Adrenal gland (tissue), 19 donors: ENCODE measurements at places on chromosomes 11 and 22.
A peak's percentile ranks its signal among the peaks of the same experiment; 100 is the strongest.

DNA sequence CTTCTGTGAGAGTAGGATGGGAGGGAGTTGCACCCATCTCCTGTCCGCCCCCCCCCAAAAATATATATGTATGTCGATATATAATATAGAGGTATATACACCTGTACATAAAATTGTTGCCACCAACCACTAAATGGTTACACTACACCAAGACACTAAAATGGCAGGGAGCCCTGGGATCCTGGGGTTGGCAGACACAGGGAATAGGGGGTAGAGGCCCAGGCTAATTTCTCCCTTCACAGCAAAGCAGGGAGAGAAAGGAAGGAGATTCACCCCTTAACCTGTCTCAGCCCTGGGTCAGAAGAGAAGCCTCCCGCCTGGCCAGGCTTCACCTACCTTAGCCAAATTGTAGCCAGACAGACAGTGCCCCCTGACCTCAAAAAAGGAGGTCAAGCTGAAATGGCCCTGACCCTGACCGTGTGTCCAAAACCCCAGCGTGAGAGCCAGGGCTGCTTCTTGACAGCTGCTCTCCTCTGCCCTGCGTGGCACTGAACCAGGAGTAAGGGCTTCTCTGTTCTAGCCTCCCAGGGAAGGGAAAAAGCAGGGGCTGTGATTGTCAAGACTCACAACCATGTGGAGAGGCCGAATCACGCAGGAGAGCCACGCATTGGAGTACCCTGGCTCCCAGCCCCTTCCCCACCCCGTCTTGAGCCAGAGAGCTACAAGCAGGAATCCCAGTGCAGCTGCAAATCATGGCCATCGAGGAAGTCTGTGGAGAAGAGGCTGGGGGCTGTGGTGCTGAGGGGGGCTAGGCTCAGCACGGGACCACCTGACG is 40.5 kb downstream of the SGSM3 start:
- no peak for DNase-seq

GRCh38 chr22:37175414-37176281 is 12.4 kb downstream of the C1QTNF6 start:
- peak; percentile 35 for DNase-seq

- no peak for DNase-seq
Measured at GRCh38 chr11:279966-280705, 1.9 kb downstream of the NLRP6 start.

- no peak for DNase-seq
Measured at GRCh38 chr11:64356498-64357411, 2.2 kb upstream of the RPS6KA4 start.

DNA sequence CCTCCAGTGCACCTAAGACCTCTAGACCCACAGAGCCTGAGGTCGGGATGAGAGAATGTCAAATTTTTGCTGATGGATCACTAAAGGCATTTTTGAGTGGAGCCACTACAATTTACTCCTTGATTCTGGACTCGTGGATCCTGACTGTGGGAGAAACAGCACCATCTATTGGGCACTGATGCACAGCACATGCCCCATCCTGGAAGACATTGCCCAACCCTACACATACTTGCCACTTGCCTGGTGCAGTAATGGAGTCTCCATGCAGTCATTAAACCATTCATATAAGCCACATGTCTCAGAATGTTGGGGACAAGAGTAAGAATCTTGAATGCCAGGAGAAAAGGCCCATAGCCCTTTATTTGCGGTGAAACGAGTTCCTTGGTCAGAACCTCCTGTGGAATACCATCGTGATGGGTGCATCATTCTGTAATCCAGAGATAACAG is 103.9 kb downstream of the GGTLC2 start:
- DNase-seq, result peak; percentile 55

DNA sequence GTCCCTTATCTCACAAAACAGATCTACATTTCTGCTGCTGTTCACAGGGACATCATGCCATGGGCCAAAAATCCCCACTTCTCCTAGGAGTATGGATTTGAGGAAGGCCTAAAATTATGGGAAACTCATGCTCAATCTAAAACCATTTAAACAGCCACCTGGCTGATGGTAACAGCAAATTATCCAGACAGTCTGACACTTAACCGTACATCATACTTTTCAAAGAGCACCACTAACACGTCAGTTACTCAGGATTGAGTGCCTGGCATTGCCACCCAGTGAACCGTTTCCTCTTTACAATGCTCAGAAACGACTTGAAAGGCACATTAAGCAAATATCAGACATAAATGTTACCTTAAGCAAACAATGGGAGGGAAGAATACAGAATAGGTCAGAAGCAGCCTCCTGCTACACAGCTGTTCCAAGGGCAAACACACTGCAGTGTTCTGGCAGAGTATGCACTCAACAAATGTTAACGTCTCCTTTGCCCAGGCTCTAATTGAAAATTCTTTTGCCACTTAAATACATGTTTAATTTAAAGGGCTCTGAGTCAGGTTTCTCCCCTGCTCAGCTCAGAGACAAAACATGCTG is 18.8 kb upstream of the SLC36A4 start:
- no peak for DNase-seq

- DNase-seq, result no peak
Measured at GRCh38 chr11:109140426-109140825, 281.6 kb upstream of the C11orf87 start.

GRCh38 chr11:102318469-102318868 is 1.2 kb downstream of the BIRC3 start:
- no peak for DNase-seq

GRCh38 chr22:38239101-38239761 is 33.6 kb downstream of the TMEM184B start:
- peak; percentile 67 for DNase-seq

DNA sequence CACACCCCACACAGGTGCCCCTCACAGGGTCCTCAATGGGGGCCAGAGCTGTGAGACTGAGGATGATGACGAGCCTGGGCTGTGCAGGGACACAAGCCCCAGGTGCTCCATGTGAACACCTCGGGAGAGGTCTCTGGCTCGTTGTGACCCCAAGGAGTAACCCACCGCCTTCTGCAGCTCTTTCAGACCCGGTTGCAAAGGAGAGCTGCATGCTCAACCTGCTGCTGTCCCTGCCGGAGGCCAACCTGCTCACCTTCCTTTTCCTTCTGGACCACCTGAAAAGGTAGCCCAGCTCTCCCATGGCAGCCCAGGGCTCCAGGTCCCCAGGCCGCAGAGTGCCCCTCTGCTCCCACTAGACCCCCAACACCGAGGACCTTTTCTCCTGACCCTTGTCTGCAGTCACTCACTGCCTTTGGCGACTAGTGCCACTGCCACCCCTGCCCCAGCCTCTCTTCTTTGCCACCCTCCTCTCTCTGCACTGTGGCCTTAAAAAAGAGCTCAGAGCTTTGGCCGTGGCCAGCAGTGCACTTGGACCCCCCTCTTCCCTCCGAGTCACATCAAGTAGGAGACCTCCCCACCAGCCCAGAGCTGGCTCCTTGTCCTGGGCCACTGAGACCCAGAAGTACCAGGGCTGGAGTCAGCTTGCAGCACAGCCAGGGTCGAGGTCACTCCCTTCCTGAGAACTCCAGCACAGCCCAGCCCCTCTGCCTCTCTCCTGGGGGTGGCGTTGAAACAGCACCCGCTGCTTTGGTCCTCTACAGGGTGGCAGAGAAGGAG is 133.7 kb downstream of the BCR start:
- no peak for DNase-seq

DNA sequence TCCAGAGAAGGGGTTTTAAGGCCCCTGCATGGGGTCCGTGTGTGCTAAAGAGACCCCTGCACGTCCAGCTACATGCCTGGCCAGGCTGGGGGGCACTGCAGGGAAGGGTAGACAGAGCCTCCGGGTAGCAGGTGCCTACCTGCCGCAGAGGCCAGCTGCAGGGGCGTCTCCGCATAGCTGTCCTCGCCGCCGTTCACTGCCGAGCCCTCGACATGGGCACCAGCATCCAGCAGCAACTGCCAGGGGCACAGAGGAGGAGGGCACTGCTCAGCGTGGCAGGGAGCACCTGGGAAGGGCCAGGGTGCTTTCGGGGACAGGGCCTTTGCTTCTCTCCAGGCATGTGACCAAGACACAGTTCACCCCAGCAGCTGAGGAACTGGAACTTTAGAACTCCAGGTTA is 59.7 kb downstream of the NAT10 start:
- DNase-seq, result no peak

DNA sequence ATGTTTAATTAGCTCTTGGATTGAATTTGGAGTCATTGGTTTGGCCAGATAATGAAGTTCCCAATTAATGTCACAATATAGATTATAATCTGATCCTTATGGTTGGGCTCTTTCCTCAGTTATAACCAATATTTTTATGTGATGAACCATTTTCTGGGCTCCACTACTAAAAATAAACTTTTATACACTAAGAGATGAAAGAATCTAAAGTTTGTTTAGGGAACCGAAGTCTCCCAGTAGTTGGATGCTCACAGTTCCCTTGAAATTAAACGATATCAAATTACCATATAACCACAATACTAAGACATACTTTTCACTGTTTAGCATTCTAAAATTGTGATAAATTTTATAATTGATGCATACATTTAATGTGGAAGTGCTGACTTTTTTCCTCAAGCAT is 47.0 kb upstream of the ARHGAP42 start:
- DNase-seq, result no peak

GRCh38 chr22:50713008-50713385 is 25.0 kb upstream of the ACR start:
- no peak for DNase-seq

DNA sequence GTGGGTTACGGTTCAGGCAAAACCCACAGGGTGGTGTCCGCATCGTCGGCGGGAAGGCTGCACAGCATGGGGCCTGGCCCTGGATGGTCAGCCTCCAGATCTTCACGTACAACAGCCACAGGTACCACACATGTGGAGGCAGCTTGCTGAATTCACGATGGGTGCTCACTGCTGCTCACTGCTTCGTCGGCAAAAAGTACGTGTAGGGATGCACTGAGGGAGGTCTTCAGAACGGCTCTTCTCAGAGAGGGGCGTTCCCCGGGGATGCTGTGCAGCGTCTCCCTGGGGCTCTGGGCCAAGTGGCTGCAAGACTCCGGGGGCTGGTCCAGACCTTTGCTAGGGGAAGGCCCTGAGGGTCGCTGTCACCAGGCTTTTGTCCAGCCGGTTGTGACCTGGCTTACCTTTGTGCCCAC is 1.3 kb downstream of the ACR start:
- DNase-seq, result peak; percentile 5

- no peak for DNase-seq
Measured at GRCh38 chr11:102559839-102560238, 29.3 kb upstream of the MMP7 start.

GRCh38 chr11:69010964-69011623 is 2.0 kb downstream of the MRGPRF start:
- DNase-seq, result no peak

DNA sequence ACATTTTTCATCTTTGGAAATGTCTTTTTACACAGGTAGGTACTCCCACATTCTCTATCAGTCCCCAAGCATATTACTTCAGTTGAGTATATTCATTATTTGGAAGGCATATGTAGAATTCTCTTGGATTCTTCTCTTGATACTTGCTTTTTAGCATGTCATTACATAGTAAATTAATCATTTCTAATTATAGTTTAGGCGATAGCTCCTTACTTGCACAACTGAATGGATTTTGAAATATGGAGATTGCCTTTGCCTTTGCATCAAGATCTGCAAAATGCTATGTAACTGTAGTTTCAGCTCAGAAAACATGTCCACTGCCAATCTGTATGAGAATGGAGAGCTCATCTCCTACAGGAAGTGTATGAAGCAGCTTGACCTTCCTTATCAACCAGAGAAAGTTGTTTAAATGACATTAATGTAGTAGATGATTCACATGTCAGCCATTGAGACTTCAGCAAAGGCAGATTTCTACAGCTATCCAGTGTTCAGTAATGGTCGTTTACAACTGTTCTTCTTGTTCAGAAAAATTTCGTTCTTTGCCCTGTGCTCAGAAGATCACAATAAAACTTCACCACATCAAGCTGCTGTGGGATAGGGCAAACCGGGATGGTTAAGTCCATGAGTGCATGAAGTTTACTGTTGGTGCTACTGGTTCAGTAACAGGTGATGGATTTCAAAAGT is 61.6 kb downstream of the PPP6R3 start:
- DNase-seq, result no peak

DNA sequence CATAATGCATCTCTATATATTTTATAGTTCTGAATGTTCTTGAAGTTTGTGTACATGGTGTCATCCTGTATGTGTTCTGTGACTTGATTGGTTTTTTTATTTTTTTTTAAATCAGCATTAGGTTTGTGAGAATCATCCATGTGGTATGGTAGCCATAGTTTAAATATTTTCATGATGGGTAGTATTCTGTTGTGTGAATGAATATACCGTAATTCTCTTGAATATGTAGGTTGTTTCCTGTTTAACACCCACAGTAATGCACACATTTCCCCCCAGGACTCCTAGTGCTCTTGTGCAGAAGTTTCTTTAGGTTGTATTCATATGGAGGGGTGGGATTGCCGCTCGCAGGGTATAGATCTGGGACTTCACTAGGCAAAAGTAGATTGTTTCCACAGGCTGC is 2.0 kb downstream of the PACS1 start:
- no peak for DNase-seq

DNA sequence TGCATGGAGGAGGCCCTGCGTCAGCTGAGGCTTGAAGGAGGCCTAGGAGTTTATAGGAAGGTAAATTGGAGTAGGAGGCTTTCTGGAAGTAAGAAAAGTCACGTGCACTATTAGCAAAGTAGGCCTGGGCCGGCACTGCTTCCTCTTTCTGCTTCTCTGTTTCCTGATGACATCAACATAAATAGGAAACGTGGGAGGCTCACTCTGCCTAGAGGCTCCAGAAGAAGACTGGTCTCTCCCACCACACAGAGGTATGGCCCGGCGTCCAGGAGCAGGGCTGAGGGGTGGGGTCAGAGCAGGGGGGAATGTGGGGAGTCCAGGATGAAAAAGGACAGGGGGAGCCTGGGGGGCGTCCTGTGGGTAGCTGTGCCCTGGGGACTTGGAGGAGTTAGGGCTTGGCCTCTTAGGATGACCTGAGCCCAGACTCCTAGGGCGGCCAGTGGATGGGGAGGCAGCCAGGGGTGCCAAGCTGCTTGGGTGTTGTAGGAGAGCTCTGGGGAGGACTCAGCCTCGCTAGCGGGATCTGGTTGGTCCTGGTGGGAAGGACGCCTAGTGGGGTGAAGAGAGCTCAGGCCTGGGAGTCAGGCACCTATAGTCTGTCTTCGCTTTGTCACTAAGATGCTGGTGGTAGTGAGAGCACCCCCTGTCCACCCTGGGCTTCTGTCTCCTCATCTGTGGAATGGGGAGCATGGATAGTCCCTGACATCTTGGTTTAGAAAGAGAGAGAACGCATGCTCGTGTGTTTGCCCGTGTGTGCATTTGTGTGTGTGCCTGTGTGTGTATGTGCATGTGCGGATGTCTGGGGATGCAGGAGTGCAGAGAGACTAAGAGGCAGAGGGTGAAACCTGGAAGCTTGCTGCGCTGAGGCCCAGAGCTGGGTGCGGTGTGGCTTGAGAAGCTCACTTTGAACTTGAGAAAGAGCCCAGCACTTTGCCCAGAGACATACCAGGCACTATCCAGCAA is at the start of gene CSF2RB:
Gene CSF2RB (plus strand): TSS at position 202 of the 963 bp plus-strand sequence. CDS start 8,580 bp downstream, outside the sequence.
- peak; percentile 41 for DNase-seq

GRCh38 chr22:22450343-22450839 is 58.2 kb downstream of the ZNF280B start:
- peak; percentile 76 for DNase-seq

- DNase-seq, result no peak
Measured at GRCh38 chr11:108170184-108170583, 48.8 kb downstream of the ACAT1 start.
